ENCODE measurements at places on chromosomes 6 and 20.

DNA sequence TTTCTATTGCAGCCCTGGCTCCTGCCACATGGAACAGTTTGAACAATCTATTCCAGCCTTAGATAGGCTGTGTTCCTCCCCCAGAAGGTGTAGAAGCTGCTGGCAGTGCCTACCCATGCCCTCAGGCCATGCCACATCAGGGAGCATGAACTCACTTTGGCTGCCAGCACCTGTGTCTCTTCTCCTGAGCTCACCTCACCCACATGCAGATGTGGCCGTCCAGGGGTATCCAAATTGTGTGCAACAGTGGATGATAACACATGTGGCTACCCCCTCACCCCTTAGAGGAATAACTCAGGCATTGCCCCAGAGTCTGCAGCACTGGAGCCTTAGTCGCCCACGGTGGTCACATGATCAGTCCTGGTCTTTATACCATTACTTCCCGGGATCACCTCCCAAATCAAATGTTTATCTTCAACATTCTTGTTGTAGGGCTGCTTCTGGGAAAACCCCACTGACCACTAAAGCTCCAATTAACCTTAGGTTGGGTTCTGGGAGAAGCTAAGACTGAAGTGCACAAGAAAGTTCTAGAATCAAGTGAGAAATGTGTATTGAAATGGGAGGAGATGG, 110.4 kb downstream of the BANF2 start:
- DNase-seq = no peak

DNA sequence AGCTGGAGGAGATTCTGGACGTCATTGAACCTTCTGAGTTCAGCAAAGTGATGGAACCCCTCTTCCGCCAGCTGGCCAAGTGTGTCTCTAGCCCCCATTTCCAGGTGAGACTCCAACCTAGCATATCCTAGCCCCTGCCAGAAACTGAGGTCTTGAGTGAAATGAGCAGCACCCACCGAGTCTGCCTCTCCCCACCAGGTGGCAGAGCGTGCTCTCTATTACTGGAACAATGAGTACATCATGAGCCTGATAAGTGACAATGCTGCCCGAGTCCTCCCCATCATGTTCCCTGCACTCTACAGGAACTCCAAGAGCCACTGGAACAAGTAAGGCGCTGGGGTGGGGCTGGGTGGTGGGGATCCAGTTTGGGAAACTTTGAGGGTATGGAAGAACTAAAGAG, 4.6 kb downstream of the MEA1 start:
- DNase-seq = no peak

DNA sequence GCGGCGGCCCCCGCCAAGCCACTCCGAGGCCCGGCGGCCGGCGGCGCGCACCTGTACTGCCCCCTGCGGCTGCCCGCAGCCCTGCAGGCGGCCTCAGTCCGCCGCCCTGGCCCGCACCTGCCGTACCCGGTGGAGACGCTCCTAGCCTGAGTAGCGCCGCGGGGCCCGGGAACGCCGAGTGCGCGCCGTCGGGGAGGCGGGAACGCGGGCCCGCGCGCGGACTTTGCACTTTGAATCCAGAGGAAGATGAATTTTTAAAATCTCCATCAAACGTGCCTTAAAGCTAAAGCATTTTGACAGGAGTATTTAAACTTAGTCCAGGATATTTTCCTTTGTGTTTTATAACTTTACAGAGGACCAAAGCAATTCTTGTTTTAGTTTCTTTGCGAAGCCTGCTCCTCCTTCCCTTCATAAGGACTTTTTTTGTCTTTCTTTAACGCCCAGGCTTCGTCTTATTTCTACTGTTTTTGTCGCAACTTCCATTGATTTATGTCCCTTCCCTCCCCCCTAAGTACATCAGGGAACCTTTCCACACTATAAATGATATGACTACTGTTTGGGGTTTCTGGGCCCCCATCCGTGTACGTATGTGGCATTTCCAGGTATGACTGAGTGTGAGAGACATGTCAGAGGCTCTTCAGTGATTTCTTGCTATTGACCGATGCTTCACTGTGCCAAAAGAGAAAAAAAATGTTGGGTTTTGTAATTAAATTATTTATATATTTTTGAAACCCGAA, 2.0 kb downstream of the FOXQ1 start:
- DNase-seq = peak; percentile 71

DNA sequence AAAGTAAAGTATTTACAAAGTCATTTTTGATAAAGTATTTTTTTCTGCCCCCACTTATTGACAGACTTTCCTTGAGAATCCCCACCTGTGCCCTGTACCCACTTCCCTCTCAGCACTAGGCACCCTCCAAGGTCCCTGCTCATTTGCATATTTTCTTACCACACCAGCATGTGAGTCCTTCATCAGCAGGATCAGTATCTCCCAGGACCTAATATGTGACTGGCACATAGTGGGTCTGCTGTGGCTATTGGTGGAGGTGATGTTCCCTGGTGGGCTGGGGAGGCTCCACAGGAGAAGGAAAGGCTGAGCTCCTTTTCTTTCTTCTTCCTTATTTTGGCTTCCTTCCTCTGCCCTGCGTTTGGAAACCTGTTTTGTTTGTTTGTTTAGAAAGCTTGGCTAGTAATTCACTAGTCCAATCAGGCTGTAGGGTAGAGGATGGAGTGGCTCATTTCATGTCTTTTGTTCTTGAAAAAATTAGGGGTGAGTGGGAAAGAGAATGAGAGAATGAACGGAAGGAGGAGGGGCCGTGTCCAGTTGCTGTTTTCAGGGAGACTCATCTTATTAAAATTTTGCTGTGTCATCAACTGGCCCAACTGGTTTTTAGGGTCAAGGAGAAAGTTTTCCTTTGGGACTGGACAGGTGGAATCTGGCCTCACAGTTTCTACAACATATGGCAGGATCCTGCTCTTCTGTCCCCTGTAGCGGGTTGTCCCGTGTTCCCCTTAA, 2.8 kb upstream of the RNF24 start:
- no peak for DNase-seq
